ENCODE measurements at places on chromosomes 12 and 14.

- no peak for DNase-seq
Measured at GRCh38 chr12:2288875-2289274, 236.1 kb downstream of the CACNA1C start.

DNA sequence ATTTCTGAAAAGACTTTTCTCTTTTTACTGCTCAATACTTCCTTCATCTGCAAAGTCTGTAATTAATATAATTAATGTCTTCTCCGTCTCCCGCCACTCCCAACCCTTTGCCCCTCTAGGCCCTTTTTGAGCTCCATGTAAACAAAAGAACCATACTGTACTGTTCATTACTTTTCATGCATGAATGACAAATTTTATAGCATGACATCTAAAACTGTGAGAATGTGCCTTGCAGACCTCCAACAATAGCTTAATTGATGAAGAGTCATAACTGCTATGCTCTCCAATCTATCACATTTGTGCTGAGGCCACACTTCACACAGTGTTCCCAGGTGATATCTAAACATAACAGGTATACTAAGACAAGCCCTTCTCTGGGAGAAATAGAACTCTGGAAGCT, 1122.7 kb upstream of the ATXN7L3B start:
- DNase-seq: no peak

DNA sequence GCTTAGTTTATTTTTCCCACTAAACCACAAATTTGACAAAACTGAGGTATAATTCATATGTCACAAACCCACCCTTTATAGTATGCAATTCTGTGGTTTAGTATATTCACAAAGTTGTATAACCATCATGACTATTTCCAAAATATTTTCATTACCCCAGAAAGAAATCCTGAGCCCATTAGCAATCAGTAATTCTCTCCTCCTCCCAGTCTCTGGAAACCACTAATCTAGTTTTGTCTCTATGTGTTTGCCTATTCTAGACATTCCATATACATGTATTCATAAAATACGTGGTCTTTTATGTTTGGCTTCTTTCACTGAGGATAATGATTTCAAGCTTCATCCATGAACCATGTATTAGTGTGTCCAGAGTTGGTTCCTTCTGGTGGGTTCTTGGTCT, 267.6 kb downstream of the AEBP2 start:
- no peak for DNase-seq

DNA sequence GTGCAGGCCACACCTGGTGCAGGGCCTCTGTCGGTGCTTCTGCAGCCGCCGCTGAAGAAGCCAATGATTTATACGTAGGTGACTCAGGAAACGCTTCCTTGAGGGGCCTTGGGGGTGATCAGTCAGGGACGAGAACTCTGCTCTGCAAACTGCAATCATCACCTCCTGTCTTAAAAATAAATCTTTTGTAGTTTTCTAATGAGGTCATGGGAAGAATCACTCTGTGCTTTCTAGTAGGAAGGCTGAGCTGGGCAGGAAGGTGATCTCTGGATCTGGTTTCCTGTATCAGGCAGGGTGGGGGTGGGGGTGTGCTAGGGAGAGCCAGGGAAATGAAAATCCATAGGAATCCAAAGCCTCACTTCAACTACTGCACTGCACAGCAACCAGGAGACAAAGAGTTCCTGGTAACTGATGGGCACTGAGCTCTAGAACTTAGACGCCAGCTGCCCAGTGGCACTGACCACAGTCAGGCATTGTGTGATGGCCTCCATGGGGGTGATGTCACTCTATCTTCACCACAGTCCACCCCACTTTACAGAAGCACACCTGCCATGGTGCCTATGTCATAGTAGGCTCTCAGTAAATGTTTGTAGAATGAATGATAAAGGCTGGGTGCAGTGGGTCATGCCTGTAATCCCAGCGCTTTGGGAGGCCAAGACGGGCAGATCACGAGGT, 292.4 kb upstream of the PWP1 start:
- no peak for DNase-seq

- DNase-seq: no peak
Measured at GRCh38 chr12:104446646-104447421, 9.9 kb upstream of the CHST11 start.

- no peak for DNase-seq
Measured at GRCh38 chr12:57604454-57604991, at the start of gene DTX3. Gene DTX3, plus strand, starts transcription at chr12:57604824. Its CDS starts 1,694 bp downstream, at chr12:57606518.
